T-helper 9 cell (primary cell): ENCODE measurements at places on chromosomes 12 and 14.

- DNase-seq, result no peak
Observed at GRCh38 chr12:83538361-83538965, 851.8 kb downstream of the TMTC2 start.

DNA sequence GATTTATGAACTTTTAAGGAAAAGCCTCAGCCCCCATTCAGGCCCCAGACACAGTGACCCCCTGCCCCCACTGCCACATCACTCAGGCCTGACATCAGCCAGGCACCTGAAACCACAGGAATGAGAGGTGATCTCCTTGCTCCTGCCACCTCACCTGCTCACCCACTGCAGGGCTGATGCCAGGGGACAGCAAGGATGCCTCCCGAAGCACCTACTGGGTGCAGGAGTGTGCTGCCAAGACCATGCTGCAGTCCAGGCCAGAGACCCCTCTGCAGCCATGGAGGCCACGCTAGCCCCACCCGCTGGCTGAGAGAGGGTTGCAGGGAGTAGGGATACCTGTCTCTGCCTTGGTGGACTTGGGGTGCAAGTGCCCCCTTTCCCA lies 18.6 kb upstream of the KRT7 start:
- DNase-seq, result no peak

GRCh38 chr14:91942128-91942527 lies 5.4 kb downstream of the FBLN5 start:
- no peak for DNase-seq

GRCh38 chr12:25712169-25712568 lies 159.1 kb upstream of the LMNTD1 start:
- no peak for DNase-seq

DNA sequence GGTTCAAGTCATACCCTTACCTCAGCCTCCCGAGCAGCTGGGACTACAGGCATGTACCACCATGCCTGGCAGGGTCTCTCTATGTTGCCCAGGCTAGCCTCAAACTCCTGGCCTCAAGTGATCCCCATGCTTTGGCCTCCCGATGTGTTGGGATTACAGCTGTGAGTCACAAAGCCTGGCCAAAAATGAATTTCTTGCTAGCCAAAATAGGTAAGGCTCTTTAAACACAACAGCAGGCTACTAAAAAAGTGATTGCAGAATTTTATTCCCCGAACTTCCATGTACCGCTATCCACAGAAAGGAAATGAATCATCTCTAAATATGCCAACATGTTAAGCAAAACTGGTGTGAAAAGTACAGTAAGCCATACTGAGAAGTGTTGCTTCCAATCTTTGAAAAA lies 50.6 kb downstream of the WDHD1 start:
- DNase-seq, result no peak

GRCh38 chr14:85195872-85196477 lies 334.0 kb upstream of the FLRT2 start:
- DNase-seq, result no peak

DNA sequence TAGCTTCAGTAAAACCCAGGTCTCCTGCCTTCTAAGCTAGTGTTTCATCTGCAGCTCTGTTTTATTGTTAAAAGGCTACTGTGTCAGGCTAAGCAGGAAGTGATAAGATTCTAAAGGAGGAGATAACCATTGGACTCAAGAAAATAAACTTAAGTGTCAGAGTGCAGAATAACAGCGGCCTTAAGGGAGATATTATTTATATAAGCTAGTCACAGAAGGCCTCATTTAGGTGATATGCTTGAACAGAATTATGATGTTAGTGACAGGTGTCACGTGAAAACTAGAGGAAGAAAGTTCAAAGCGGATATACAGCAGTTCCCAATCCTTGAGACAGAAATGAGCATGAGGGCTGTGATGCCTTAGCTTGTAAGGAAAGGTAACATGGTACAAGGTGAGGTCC lies 373.4 kb downstream of the FOXG1 start:
- no peak for DNase-seq
